ENCODE measurements at places on chromosomes 16 and 17.

DNA sequence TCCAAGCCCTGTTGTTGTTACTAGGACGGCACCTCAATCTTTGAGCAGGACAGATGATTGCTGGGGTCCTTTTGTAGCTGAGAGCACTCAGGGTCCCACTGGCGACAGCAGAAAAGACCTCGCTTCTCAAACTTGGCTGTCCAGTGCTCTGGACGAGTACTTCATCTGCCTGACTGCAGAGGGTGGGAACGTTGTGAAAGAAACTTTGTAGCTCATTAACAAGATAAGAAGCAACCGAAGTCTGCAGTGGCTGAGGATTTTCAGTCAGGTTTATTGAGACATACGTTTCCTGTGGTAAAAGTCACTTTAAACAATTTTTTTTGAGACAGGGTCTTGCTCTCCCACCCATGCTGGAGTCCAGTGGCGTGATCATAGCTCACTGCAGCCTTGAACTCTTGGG, 191.7 kb downstream of the PRKCB start:
- no peak for DNase-seq

- DNase-seq: no peak
These were observed 6.1 kb downstream of the CEP112 start for GRCh38 chr17:66185862-66186261.

DNA sequence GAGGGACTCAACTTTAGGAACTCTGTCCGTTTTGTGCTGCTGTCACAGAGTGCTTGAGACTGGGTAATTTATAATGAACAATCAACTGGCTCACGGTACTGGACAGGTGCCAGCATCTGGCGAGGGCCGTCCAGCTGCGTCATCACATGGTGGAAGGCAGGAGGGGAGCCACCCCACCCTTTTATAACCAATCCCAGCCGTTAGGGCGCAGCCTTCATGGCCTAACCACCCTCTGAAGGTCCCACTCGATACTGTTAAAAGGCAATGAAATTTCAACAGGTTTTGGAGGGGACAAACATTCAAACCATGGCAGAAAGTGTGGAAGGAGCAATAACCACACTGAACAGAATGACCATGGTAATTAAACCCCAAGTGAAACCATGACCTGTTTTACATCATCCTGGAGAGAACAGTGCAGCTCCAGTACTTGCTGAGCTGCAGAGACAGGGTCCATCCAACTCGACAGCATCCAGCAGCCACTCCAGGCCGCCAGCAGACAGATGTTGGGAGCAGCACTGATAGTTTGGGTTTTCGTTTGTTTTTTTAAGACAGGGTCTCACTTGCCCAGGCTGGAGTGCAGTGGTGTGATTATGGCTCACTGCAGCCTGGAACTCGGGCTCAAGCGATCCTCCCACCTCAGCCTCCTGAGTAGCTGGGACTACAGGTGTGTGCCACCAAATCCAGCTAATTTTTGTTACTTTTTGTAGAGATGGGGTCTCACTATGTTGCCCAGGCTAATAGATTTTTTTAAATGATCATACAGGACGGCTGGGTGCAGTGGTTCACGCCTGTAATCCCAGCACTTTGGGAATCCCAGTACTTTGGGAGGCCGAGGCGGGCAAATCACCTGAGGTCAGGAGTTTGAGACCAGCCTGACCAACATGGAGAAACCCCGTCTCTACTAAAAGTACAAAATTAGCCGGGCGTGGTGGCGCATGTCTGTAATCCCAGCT, 11.0 kb downstream of the CHMP6 start:
- DNase-seq: no peak

- DNase-seq: no peak
These were observed 584 bp upstream of the TNRC6A start for GRCh38 chr16:24728891-24729242.

DNA sequence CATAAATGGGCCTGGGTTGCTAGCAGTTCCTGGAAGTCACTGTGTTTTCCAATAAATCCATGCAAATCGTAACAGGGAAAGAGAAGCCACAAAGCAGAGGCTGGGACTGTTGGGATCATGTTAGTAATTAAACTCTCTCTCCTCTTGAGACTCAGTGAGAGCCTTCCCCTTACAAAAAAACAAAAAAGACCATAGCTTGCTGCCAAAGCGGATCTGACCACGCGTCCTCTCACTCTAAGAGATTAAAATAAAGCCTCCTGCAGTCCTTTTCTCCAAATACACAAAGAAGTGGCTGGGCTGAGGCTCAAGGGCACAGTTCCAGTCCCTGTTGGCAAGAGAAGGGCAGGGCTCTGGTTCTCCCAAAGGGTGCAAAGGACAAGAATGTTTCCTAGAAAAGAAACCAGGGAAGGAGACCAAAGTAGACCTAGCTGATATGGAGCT, 38.5 kb downstream of the PIGL start:
- no peak for DNase-seq

DNA sequence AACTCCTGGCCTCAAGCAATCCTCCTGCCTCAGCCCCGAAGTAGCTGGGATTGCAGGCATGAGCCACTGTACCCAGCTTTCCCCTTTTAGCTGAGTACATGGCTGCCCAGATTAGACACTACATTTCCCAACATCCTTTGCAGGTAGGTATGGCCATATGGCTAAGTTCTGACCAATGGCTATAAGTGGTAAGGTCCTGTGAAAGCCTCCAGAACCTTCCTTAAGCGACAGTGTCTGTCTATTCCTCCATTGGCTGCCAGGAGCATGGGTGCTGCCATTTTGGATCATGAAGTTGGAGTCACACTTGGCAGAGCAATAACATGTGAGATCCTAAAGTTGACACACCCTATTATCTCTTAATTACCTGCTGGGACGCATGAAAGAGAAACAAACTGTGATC, 24.4 kb upstream of the CRHR1 start:
- no peak for DNase-seq

GRCh38 chr17:29838961-29839360, 91.1 kb downstream of the SSH2 start:
- DNase-seq: no peak

GRCh38 chr16:81142864-81143263, 46.7 kb upstream of the GCSH start:
- no peak for DNase-seq

DNA sequence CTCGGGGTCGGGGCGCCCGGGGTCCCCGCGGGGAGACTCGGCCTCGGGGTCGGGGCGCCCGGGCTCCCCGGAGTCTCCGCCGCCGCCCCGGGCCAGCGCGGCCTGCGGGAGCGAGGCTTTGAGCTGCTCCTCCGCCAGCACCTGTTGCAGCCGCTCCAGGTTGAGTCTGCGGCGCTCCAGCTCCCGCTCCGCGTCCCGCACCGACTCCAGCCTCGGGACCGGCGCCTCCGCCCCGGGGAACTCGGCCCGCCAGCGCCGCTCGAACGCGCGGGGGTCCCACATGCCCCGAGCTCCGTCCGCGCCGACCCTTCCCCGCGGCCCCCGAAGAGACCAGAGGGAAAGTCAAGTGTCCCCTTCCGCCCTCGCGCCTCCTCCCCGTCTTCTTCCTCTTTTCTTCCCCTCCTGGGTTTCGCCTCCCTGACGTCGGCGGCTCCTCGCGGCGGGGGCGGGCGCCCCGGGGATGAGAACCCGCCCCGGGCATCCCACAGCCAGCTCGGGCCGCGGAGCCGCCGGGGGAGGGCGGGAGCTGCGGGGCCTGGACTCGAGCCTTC, 40.8 kb upstream of the BHLHA9 start:
- no peak for DNase-seq

- DNase-seq: no peak
These were observed 16.6 kb downstream of the KRT12 start for GRCh38 chr17:40850293-40850972.

GRCh38 chr17:35183332-35183731, 10.9 kb downstream of the SLC35G3 start:
- no peak for DNase-seq

DNA sequence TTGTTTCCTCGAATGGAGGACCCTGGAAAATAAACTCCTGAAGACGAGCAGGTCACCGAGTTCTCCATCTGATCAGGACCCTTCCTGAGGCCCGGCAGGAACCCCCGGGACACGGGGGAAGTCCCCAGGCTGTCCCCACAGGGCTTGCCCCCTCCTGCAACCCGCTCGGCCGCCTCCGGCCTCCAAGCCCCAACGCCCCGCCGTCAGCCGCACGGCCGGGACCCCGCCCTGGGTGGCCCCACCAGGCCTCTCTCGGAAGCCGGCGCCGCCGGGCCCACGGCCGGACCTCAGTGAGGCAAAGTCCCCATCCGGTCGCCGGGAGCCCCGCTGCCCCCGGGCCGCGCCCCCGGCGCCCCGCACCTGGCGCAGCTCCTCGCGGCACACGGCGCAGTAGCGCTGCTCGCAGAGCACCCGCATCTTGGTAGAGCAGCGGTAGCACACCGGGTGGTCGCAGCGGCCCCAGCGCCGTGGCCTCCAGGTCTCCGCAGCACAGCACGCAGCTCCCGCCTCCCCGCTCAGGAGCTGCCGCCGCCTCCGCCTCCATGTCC, 383 bp downstream of the ZNF598 start:
- DNase-seq: no peak

- peak; percentile 27 for DNase-seq
These were observed 22.0 kb downstream of the KPNA2 start for GRCh38 chr17:68057531-68057952.

GRCh38 chr17:43360376-43360738, 38.4 kb upstream of the ARL4D start:
- DNase-seq: peak; percentile 72

DNA sequence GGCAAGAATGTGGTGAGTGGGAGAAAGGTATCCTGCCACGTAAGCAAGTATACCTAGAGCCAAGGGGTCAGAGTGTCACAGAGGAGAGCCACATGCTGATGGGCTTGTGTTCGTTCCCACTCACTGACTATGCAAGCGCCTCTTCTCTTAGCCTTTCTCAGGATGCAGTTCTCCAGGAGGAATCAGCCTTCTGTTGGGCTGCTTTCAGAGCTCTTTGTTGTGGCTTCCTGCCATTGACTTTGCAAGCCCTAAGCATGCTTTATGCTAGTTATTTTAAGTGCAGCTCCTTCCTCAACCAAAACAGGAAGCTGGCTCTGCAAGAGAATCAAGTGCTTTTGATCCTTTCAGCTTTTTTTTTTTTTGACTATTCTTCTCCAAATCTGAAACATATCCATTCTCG, 66.6 kb downstream of the SIAH1 start:
- no peak for DNase-seq

DNA sequence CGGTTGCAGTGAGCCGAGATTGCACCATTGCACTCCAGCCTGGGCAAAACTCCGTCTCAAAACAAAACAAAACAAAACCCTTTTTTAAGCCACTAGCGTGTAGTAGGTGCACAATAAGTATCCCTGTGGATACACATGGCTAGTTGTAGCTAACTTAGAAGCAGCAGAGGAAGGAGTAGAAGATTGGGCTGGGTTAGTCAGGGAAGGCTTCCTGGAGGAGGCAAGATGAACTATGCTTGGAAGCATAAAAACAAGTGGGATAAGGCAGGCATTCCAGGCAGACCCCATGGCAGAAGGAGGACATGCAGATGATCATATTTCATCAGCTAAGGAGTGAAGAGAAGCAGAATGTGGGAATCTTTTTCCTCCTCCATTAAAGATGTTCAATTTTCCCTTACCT, 83.4 kb downstream of the IRX5 start:
- no peak for DNase-seq

GRCh38 chr16:68355447-68356248, 44.8 kb downstream of the PRMT7 start:
- no peak for DNase-seq

GRCh38 chr16:81821436-81822128, 42.5 kb downstream of the PLCG2 start:
- no peak for DNase-seq

GRCh38 chr17:79147746-79148506, 73.3 kb downstream of the ENGASE start:
- no peak for DNase-seq

GRCh38 chr17:3543453-3543852, 14.2 kb downstream of the TRPV3 start:
- DNase-seq: no peak

GRCh38 chr16:70269471-70269870, 17.7 kb upstream of the EXOSC6 start:
- DNase-seq: no peak

- no peak for DNase-seq
These were observed 138.9 kb downstream of the SEC14L1 start for GRCh38 chr17:77279448-77280303.

- DNase-seq: no peak
These were observed 16.2 kb downstream of the MPO start for GRCh38 chr17:58264407-58265103.

- peak; percentile 37 for DNase-seq
These were observed at the start of gene ACSM3 for GRCh38 chr16:20763461-20764232. Gene ACSM3 (plus strand): TSS chr16:20764014. CDS start chr16:20770035, 6,021 bp downstream.

DNA sequence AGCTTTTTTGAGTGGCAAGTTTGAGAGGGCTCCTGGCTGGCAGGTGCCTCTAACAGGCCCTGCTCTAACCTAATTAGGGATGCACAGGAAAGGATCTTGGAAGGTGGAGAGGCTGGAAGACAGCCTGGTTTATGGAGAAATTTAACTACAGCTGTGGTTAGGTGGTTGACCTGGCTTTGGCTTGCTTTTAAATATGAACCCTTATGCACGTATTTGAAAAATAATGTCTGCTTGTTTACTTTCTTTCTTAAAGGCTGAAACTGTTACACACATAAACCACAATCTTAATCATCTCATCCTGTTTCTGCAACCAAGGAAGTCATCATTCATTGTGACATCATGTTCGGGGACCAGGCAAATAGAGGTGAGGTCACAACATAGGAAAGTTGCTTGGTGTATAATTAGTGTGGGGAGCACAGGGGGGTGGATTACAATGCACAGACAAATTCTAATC, 23.1 kb upstream of the DHRS13 start:
- no peak for DNase-seq

GRCh38 chr17:82876149-82876548, 36.3 kb upstream of the ZNF750 start:
- DNase-seq: no peak

- DNase-seq: no peak
These were observed 19.8 kb upstream of the FAM83G start for GRCh38 chr17:19024101-19025078.

- no peak for DNase-seq
These were observed 100.0 kb downstream of the WWOX start for GRCh38 chr16:78199325-78200022.

DNA sequence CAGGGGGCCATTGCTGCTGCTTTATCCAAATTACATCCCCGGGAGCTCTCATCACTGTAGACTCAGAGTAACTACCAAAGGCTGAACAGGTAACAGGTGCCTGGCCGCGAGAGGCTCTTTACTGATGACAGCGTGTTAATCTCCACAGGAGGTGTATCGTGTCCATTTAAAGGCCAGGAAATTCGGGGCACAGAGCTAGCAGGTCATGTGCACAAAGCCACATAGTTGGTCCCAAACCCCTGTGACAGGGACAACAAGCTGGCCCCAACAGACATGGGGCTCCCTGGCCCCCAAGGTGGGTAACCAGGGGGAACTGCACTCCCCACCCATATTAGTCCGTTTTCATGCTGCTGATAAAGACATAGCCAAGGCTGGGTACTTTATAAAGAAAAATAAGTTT, 55.3 kb upstream of the RBFOX3 start:
- DNase-seq: no peak

GRCh38 chr16:83244057-83244456, 563.7 kb upstream of the HSBP1 start:
- no peak for DNase-seq
